Chondrocyte (in vitro differentiated cells): ENCODE measurements at places on chromosomes 5 and 9. TPM values are rescaled to one million over a fixed set of nuclear protein-coding genes. Genes with fewer than 3 reads are reported as not detected.
A peak's percentile ranks its signal among the peaks of the same experiment; 100 is the strongest.

LCN15 gene
- total RNA-seq: not detected in 3 replicates

ANXA6 gene
- 333 to 456 TPM (median 450 TPM) in 3 replicates for total RNA-seq

C6 gene
- total RNA-seq: not detected in 3 replicates

DNA sequence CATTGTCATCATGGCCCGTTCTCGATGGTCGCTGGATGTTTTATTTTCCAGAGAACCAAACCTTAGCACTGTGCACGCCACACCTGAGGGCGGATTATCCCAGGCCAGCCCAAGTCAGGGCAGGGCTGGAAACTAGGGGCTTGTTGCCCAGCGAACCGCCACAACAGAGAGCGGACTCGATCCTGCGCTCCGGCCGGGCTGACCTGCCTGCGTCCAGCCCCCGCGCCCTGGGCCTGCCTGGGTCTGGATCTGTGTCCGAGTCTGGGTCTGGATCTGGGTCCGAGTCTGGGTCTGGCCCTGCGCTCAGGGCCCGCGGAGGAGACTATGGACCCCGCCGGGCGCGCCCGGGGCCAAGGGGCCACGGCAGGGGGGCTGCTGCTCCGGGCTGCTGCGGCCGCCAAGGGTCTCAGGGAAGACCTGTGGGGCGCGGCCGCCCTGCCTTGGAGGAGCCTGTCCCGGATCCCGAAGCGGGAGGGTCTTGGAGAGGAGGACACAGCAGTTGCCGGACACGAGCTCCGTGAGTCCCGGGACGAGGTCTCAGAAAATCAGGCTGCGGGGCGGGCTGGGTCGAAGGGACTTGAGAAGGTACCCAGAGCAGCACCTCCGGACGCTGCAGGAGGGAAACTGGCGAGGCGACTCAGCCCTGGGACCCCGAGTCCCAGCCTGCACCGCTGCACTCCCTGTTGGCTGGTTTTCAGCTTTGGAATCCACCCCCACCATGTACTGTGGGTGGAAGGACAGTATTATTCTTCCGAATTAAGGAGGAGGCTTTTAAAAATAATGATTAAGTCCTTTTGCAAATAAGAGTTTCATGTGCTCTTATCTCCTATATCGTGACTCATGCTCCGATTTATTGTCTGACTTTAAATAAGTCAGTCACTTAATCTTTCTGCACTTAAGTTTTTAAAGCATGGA is at the start of gene ANKDD1B:
Gene ANKDD1B (plus strand): TSS at position 143 of the 915 bp plus-strand sequence. CDS start 182 bp downstream, at position 325.
- no peaks in the 10 kb centered on the region for H3K27me3 ChIP-seq
- DNase-seq: peak; percentile 90
- peak within 1 kb of the TSS; percentile 62 for H3K27ac ChIP-seq
- peak within 1 kb of the TSS; percentile 74 for H3K4me3 ChIP-seq
- H3K4me1 ChIP-seq: peaks cover 16% of the 10 kb centered on the region

DNA sequence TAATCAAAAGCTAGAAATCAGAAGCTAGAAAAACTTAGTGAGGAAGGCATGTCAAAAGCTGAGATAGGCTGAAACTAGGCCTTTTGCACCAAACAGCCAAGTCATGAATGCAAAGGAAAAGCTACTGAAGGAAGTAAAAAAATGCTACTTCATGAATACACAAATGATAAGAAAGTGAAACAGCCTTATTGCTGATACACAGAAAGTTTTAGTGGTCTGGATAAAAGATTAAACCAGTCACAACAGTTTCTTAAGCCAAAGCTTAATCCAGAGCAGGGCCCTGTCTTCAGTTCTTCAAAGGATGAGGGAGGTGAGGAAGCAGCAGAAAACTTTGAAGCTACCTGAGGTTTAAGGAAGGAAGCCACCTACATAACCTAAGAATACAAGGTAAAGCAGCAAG is 102.5 kb upstream of the SH3GL2 start:
- H3K4me3 ChIP-seq: no peak overlapping the region
- H3K27ac ChIP-seq: no peak overlapping the region
- DNase-seq: no peak
- no peaks in the 10 kb centered on the region for H3K27me3 ChIP-seq

GRCh38 chr5:142432369-142432863 is 107.6 kb upstream of the SPRY4 start:
- H3K4me1 ChIP-seq: peaks cover 14% of the 10 kb centered on the region
- H3K36me3 ChIP-seq: no peaks in the 10 kb centered on the region
- peaks cover 4% of the 10 kb centered on the region for H3K27me3 ChIP-seq
- H3K27ac ChIP-seq: no peak overlapping the region
- H3K4me3 ChIP-seq: no peak overlapping the region
- DNase-seq: no peak
